Activated CD8-positive, alpha-beta memory T cell treated with anti-CD3 and anti-CD28 coated beads for 1 hour (primary cell): ENCODE measurements at places on chromosomes 1 and 21.

DNA sequence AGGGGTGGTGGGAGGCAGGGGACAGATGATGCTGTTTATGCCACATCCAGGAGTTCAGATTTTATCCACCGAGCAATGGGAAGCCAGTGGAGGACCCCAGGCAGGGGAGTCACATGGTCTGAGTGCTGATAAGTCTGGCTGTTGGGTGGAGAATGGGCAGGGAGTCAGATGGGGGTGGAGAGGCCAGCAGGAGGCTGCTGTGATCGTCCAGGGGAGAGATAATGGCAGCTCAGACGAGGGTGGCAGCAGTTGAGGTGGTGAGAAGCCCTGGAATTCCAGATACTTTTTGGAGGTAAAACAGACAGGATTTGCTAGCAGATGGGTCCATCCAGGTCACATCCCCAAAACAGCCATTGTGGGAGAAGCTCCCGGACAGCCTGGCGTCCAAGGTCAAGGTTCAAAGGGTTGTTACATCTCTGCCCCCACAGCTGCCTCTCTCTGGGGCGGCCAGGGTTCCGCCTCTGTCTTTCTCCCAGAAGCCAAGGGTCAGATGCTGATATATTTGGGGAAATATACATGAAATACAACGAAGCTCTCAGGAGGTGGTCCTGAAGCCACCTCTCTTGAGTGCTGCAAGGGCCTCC, 252.1 kb upstream of the TMEM51 start:
- no peak for DNase-seq

- no peak for DNase-seq
Measured at GRCh38 chr1:74478979-74479378, 33.4 kb downstream of the LRRC53 start.

DNA sequence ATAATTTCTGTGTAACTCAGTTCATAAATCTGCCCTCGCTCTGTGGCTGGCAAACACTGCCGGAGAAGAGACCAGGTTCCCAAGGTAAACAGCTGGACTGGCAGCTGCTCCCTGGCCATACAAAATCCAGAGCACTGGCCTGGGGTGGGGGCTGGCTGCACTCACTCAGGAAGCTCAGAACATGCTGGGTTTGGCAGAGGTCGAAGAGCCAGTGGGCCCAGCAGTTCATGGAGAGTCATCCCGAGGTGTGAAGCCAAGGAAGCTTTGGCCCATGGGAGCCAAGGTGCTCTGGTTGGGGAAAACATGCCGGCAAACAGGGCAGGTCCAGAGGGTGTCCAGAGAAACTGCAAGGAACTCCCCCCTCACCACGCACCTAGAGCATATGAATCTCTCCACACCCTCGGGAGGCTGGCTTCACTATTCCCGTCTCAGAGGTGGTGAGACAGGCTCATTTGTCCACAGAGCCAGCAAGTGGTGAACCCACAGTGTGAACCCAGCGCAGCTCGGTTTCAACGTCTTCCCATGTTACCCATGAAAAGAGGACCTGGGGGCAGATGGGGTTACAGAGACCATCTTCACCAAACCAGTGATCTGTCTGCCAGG, 102.4 kb downstream of the DMRTB1 start:
- DNase-seq, result no peak

GRCh38 chr1:68725001-68725752, 228.3 kb upstream of the DEPDC1 start:
- DNase-seq, result no peak

- DNase-seq, result no peak
Measured at GRCh38 chr1:9730096-9730901, 78.8 kb downstream of the PIK3CD start.

GRCh38 chr1:174262349-174263241, 103.3 kb downstream of the RABGAP1L start:
- no peak for DNase-seq

DNA sequence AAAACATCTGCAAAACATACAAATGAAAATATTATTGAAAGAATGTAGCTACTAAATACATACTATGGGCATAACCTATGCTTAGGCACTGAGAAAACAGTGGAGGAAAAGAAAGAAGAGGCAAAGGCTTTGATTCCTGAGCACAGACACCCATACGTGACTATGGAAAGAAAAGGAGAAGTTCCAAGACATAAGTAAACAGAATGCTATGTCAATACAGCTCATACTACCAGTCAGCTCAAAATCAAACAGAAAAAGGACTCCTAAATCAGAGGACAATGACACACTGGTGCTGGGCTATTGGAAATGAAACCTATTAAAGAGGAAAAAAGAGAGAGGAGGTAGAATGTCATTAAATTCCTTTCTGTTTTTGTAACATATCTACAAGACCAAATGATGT, 225.4 kb downstream of the SMYD3 start:
- no peak for DNase-seq

DNA sequence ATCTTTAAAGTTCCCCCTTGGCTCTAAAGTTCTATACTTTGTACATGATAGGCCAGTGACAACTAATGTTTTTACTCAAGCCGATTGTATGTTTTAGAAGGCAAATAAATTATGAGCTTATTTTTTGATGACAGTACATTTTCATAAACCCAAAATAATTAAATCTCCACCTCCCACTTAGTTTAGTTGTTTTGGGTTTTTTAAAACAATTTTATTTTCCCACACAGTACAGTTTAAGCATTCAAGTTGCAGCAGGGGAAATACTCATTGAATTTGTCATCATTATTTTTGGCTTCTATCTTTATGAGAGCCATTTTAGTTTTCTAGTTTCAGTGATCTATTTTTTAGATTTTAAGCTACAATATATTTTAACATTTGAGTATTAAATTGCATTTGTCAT, 93.6 kb downstream of the OLFML2B start:
- DNase-seq, result no peak

DNA sequence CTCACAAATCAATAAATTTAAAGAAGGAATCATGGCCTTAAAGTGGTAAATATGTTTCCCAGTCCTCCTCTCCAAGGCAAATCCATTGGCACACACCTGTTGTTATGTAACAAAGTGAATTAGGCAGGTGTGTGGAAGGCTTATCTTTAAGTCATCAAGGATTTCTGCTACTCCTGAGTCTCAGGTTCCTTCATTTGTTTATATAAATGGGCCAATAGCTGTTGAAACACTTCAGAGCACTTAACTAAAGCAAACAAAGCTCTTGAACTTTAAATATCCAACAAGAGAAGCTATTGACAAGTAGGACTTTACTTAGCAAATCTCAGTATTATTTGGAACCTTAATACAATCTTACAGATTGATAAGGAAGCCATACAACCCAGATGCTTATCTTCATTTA, 99.3 kb upstream of the ESRRG start:
- DNase-seq, result no peak

GRCh38 chr1:9721606-9722377, 70.3 kb downstream of the PIK3CD start:
- peak; percentile 65 for DNase-seq

- DNase-seq, result no peak
Measured at GRCh38 chr21:38660333-38661196, 145.2 kb upstream of the ETS2 start.

GRCh38 chr1:221699577-221699976, 42.3 kb downstream of the DUSP10 start:
- DNase-seq, result no peak

DNA sequence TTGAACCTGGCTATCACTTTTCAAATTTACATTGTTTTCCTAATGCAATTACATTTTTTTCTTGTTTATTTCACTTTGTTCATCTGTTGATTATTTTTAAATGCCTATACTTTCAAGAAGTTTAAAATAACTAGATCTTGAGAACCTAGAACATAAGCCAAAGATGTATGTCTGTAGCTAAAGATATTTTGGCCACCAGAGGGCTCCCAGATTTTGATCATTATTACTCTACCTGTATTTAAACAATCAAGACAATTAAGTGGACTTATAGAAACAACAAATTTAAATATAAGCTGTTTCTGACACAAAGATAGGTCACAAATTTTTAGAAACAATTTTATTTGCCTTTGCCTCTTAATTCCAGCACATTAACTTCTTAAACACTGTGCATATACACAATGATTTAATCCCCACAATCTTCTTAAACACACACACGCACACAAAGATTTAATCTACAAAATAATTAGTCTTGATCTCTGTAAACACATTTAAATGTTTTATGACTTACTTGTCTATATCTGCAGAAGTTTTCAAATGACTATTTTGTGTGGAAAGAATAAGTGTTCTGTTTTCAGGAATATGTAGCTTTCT, 380.0 kb downstream of the DSCAM start:
- DNase-seq, result no peak

DNA sequence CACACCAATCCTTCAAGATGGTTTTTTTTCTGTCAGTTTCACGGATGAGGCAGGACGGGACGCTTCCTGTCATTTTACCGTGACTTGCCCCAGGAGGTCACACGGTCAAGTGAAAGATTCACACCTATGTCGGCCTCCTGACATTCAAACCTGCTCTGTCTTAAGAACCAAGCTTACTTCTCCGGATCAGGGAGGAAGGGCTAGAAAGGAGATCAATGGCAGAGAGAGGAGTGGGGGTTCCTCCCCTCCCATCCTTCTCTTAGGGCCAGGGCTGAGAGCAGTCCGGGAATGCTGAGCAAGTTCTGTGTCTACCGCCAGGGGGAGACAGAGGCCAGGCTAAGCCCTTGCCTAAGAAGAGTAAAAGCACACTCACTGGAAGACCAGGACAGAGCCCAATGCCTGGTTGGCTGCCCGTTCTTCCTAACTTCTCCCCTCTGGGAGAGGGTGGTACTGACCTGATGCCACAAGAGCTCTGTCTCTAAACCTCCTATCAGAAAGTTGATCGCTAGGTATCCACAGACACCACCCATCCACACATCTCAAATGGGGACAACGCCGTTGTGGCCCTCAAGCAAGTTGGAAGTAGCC, 1.1 kb upstream of the PPM1J start:
- peak; percentile 62 for DNase-seq

- DNase-seq, result no peak
Measured at GRCh38 chr1:119956306-119956705, 60.0 kb upstream of the ADAM30 start.

- no peak for DNase-seq
Measured at GRCh38 chr1:76465030-76465429, 390.5 kb downstream of the ST6GALNAC3 start.

GRCh38 chr1:118716775-118717174, 271.4 kb downstream of the TBX15 start:
- no peak for DNase-seq

- DNase-seq, result no peak
Measured at GRCh38 chr1:58249737-58250586, 296.6 kb downstream of the OMA1 start.
